Right renal cortex interstitium (tissue), 3 donors: ENCODE measurements at places on chromosomes 12 and 14. TPM values are rescaled to one million over a fixed set of nuclear protein-coding genes. Genes with fewer than 3 reads are reported as not detected.

- no peak for DNase-seq
These were observed 13.5 kb upstream of the ATG14 start for GRCh38 chr14:55425091-55425490.

DNA sequence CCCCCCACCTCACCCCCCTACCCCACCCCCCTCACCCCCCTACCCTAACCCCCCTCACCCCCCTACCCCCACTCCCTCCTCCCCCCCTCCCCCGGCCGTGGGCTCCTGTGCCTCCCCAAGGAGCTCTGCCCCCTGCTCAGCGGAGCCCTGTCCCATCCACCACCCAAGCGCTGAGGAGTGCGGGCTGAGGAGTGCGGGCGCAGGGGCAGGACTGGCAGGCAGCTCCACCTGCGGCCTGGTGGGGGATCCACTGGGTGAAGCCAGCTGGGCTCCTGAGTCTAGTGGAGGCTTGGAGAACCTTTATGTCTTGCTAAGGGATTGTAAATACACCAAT, 2.3 kb upstream of the JPH4 start:
- DNase-seq: no peak

- peak; percentile 32 for DNase-seq
These were observed 96.7 kb downstream of the CCER1 start for GRCh38 chr12:90858252-90858651.

The DRAM1 gene
- 21.2 TPM for polyA plus RNA-seq

The MMAB gene
- polyA plus RNA-seq: 33.6 TPM

DNA sequence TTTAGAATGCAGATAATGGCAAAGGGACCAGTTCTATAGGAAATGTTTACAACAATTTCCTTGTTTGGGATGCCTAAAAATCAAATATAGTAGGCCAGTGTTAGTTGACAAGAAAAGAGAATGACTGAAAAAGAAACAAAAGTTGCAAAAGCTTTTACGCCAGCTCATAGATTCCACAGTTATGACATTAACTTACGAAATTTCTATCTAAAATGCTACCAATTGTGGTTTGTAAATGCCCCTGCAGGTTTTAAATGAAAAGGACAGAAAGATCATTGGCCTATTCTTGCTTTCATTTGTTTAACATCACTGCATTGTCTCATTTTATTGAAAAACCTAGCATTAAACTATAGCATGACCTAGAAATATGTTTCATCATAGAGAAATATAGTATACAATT, 345.8 kb downstream of the CCDC91 start:
- no peak for DNase-seq

DNA sequence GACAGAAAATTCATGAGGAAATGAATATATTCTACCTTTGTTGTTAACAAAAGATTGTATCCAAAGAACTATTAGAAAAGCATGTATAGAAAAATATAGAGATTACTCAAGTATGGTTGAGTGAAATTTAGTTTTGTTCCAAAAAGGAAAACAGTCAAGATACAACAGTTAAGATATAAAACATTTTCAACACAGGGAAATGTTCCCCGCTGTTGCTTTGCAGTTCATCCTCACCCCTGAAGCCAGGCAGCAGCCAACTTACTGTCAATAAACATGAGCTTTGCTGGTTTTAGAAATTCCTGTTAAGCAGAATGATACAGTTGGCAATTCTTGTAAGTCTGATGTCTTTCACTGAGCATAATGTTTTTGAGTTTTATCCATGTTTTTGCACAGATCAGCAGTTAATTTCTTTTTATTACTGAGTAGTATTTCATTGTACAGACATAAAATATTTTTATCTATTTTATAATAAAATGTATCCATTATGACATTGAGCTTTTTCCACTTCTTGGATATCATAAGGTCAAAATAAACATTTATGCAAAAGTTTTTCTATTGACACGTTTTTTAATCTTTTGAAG, 1.2 kb upstream of the CLEC2B start:
- DNase-seq: no peak

DNA sequence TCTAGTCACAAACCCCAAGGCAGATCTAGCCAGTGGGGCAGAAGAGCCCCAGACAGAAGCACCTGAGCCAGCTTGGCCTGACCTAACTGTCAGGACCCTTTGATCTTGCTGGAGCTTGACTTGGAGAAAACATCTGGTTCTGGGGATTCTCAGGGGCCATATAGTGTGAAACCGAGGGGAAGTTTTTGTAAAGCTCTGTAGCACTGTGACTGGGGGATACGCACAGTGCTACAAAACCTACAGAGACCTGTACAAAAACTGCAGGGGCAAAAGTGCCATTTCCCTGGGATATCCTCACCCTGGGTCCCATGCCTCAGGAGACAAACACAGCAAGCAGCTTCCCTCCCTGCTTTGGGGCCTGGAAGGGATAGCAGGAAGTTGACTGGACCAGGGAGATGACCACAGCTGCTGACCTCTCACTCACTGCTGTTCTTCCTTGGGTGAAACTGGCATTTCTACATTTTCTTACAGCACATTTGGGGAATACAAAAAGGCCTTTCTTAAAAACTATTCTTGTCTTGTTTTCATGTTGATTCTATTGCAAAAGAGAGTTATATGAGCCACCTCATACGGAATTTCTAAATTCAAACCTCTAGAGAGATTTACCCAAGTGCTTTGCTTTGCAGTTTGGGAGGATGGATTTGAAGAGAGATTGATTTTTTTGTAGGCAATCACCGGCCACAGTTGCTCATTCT, 140.0 kb downstream of the DAD1 start:
- DNase-seq: no peak

GRCh38 chr12:123055281-123055766, 74.8 kb downstream of the ARL6IP4 start:
- DNase-seq: no peak

The PCK2 gene
- polyA plus RNA-seq: 32.6 TPM

GRCh38 chr14:99524091-99524661, 43.0 kb downstream of the CCNK start:
- DNase-seq: no peak

DNA sequence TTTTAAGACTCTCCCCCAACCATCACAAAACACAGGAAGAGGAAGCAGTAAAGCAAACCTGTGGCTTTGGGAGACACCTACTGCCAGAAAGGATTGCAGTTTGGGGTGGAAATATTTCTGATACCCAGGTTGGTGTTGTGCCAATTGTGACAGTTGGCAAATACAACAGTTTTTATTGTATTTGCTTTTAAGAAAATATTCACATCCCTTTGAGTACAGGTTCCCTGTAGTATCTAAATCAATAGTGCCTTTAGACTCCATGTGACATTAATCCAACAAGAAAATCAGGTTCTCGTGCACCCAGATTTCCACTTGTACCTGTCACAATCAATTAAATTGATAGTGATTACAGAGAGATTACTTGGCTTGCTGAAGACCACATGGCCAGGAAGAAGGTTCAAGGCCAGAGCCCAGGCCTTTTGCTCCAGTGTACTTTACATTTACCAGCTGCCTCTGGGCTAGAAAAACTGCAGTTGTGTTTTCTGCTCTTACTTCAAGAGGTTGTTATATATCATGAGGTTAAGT, 361.2 kb downstream of the ATP23 start:
- DNase-seq: no peak

The TMEM233 gene
- 1.3 TPM for polyA plus RNA-seq

DNA sequence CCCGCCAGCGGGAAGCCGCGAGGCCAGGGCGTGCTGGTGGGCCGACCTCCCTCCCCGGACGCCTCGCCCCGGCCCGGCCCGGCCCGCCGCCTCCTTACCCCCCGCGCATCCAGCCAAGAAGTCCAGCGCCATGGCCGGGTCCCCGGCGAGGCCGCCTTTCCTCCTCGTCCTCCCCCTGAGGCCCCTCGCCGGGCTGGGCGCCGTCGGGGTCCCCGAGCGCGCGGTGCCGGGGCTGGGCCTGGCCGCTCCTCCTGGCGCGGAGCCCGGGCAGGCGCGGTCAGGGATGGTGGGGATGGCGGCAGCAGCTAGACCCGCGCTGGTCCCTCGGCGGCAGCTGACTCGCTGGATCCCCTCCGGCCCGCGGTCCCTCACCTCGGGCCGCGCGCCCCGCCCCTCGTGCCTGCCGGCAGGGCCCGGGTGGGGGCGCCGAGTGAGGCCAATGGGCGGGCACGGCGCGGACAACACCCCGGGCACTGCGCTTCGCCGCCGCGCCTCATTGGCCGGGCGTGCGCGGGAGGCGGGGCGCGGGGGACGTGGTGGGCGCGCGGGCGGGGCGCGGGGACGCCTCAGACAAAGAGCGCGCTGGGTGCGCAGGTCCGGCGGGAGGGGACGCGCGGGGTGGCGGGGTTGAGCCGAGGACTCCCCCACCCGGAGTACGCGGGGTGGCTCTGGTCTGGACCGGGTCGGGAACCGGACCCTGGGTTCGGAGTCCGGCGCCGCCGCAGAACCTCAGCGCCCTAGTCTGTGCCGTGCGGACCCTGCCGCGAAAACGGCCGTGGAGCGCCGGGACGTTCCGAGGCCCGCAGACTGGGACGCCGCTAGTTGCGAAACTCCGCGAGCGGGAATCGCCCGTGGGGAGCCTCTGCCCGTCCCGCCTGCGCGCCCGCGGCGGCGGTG, at the start of gene SLC25A29:
TSS of gene SLC25A29 (minus strand) at position 344 of the 897 bp plus-strand sequence. CDS start at position 132, 212 bp downstream.
- DNase-seq: no peak

DNA sequence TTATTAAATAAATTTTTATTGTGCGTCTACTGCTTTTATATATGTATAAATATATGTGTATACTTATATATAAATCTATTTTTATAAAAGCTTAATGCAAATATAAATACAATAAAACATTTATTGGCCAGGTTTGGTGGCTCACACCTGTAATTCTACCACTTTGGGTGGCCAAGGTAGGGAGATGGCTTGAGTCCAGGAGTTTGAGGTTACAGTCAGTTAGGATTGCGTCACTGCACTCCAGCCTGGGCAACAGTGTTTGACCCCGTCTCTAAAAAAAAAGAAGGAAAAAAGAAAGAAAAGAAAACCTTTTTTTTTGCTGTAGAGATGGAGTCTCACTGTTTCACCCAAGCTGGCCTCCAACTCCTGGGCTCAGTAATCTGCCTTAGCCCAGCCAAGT, 20.9 kb downstream of the ACTR6 start:
- DNase-seq: no peak

The CD163L1 gene
- polyA plus RNA-seq: 2.8 TPM

The TMEM132C gene
- polyA plus RNA-seq: 3.0 TPM

GRCh38 chr12:77070800-77071449, 5.6 kb upstream of the E2F7 start:
- no peak for DNase-seq

DNA sequence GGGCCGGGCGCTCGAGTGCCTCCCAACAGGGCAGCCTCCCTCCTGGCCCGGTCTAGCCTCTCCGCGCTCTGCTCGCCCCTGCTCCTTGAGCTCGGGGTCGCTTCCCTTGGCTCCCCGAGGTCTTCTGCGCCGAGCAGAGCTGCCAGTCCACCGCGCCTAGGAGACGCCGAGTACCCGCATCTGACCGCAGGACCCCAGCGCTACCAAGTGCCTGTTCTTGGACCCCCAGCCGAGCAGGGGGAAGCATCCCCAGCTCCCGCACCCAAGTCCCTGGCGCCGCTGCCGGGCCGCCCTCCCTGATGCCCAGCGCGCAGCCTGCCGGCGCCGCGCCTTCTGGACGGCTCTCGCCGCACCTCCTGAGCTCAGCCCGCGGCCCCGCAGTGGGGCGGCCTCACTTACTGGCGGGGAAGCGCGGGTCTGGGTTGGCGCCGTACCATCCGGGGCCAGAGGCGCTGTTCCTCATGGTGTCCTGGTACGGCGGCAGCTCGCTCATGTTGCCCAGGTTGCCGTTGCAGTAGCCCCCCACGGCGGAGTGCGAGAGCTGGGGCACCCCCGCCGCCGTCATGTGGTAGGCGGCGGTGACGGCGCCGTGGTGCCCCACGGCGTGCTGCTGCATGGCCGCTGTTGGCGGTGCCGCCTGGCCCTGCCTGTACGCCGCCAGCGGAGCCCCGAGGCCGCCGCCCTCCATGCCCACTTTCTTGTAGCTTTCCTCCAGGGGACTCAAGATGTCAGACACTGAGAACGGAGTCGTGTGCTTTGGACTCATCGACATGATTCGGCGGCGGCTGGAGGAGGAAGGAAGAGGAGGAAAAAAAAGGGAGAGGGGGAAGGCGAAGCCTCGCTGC, 1.2 kb downstream of the NKX2-1 start:
- no peak for DNase-seq

The GARIN6 gene
- polyA plus RNA-seq: not detected

DNA sequence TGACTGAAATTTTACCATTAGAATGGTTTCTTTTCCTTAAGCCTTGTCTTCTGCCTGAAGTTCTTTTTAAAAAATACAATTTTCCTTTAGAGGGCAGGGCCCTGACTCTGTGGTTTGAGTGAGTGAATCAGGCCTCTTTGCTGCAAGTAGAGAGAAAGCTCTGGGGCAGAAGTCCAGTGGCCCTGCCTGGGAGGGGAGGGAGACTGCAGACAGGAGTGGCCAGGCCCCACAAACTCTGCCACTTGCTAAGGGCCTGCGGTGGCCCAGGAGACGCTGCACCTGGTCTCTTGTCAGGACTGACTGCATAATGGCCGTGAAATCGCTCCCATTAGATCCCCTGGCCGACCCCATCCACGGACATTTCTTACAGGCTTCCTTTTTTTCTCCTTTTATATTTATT, 25.5 kb downstream of the TSPAN11 start:
- DNase-seq: no peak
